Stimulated activated CD4-positive, alpha-beta T cell treated with anti-CD3 and anti-CD28 coated beads, TNF-alpha, amount 100 ng/mL, for 4 hours (primary cell): ENCODE measurements at places on chromosomes 1 and 21.

DNA sequence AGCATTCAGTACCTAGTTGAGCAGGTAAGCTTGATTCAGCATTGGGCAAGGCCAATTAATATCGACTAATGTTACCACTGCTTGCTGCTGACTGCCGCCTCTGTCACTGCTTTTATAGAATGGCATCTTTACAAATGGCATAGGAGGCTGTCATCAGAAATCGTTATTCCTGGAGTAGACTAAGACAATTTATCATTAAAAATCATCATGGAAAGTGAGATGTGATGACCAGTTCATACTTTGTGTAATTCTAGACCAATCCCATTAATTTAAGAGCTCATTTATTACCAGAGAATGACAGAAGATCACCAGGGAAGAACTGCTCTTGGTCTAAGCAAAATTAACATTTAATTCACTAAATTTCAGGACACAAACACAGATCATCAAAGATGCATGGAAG lies 254.0 kb downstream of the SPATA17 start:
- no peak for DNase-seq

GRCh38 chr1:218983433-218983832 lies 190.2 kb upstream of the LYPLAL1 start:
- no peak for DNase-seq

GRCh38 chr1:94322696-94323095 lies 85.3 kb upstream of the ARHGAP29 start:
- DNase-seq = no peak

DNA sequence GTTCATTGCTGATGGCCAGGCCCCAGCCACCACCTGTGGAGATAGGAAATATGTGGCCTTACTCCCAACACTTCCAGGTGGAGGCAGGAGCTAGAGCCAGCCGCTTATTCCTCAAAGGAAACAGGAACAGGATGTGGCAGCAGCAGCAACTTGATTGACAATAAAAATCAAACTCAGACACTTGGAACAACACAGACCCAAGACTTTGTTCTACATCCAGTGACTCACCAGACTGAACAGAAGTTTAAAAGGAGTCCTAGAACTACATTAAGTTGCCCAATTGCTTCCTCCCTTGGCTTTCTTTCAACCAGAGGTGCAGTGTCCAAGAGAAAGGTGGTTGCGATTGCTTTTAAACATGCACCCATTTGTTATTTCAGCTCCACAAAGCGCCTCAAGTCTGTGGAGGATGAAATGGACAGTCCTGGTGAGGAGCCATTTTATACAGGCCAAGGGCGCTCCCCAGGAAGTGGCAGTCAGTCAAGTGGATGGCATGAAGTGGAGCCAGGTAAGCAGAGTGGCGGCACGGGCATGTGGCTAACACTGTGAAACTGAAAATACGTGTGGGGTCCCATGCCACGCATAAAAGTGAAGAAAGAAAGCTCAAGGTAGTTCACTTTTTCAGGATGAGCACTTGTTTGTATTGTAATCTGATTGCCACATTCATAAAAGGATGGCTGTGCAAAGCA lies 276.6 kb downstream of the NFIA start:
- DNase-seq = no peak

DNA sequence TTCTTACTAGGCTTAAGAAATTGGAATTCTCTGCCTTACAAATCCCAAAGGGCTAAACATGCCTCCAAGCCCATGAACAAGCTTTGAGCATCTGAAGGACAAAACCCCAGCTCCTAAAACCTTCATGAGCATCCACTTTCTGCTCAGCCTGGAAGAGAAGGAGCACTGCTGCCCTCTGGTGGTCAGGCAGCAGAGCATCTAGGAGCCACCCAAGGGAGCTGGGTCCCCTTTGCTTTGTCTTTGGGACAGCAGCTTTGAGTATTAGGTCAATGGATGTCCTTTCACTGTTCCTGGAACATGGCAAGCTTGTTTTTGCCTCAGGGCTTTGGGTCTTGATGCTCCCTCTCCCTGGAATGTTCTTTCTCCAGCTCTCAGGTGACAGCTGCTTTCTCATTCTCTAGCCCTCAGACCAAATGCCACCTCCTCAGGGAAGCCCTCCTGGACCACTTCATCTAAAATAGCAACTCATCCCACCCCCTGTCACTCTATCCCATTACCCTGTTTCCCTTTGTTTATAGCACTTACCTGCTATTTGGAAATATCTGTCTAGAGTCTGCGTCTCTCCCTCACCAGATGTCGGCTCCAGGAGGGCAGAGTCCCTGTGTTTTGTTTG lies 25.7 kb downstream of the RAB7B start:
- peak; percentile 43 for DNase-seq

GRCh38 chr1:40720493-40720892 lies 29.0 kb downstream of the NFYC start:
- no peak for DNase-seq

GRCh38 chr1:10685196-10685807 lies 111.1 kb downstream of the CASZ1 start:
- DNase-seq = no peak

DNA sequence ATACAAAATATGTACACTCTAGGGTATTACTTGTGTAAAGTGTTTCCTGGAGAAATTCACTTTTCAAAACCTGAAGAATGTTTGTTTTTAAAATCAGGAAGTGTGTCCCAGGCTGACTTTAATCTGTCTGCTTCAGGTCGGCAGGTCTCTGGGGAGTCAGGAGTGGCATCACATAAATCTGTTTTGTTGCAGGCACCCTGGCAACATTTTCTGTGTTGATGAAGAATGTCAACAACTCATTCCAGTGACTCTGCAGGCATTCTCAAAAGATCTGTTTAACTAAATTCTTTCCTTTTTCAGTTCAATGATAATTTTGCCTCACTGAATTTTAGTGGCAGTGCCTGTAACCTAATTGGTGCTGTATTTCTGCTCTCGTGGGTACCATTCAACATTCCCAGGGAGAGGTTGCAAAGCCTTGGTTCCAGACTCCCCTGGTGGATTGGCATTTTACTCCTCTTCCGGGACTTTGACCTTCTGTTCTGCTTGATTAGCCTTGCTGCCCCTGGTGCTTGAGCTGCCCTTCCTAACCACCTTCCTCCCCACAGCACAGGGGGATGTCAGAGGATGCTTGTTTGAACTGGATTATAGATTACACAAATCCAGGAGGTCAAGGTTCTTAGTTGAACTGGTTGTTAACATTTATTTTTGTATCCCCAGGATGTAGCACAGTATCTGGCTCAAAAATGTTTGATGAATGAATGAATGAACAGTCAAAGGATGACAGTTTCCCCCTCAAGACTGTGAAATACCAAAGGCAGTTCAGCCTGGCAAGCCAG lies 55.4 kb upstream of the LPGAT1 start:
- DNase-seq = no peak

DNA sequence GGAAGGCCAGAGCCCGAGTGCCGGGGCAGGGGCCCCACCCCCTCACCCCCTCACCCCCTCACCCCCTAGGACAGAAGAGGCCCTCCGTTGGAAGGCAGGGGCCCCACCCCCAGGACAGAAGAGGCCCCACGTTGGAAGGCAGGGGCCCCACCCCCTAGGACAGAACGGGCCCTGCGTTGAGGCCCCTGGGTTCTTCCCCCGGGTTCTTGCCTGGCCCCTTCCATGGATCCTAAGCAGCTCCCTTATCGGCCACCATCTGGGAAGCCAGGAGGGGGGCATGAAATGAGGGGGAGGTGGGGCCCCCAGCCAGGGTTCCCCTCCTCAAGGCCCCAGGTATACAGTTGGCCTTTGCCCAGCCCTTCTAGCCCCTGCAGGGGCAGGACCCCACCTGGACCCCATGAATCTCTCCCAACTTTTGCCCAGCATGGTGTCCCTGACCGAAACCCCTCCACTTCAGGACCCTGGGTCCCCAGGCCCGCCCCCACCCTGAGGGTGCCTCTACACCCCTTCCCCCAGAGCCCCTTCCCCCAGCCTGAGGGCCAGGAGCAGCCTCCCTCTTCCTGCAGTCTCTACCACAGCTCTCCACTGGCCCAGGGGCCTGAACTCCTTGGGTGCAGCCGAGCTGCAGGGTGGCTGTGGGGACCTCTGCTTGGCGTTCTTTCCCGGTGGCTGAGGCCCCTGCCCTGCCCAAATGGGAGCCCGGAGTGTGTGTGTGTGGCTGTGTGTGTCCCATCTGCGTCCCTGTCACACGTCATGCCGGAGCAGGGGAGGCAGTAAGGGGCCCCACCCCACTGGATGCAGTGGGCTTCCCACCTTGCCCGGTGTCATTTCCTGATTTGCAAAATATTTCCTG lies 4.3 kb upstream of the VWA1 start:
- no peak for DNase-seq
